Activated CD8-positive, alpha-beta T cell treated with anti-CD3 and anti-CD28 coated beads, Interleukin-2, amount 10 ng/mL, durations not matched to agents 7 days and 5 days (primary cell): ENCODE measurements at places on chromosomes 4 and X.

GRCh38 chrX:107577933-107578332, 50.4 kb upstream of the PRPS1 start:
- no peak for DNase-seq

- DNase-seq: no peak
These were observed 18.6 kb downstream of the ZCCHC4 start for GRCh38 chr4:25330905-25331808.

- no peak for DNase-seq
These were observed 17.3 kb downstream of the TSC22D3 start for GRCh38 chrX:107758231-107758766.

DNA sequence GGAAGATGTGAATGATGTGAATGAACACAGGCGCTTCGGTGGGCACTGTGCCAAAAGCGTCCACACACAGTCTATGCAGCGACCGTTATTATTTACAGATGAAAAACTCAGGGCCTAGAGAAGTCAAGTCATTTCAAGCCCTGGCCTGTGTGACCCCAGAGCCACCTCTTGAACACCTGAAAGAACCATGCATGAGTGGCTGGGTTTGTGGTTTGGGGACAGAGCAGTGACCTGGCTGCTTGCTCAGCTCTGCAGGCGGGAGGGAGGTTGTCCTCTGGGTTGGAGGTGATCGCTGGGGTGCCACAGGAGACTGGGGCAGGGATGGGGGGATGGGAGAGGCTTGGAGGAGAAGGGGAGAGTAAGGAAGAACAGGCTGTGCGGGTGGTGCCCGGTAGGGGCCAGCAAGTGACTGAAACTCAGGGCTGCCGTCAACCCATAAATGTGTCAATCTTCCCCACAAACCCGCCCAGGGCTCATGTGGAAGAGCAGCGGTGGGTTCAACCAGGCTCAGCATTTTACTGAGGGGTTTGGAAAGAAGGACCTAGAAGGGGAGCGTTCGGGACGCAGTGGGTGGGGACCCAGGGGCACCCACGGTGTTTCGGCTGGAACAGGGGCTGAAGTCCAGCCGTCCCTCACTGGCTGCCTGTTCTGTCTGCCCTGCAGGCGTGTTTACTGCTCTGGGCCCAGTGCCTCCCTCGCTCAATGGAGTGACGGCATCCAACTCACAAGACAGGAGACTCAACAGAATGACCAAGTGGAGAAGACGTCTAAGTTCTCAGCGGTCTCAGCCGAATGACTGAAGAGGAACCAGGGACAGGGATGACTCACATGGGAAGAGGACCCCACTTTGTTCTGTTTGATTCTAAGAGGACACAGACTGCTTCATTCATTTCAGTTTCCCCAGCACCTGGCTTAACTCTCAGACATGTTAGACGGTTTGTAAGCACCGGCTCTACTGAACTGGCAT, 167.8 kb downstream of the AFAP1 start:
- no peak for DNase-seq

DNA sequence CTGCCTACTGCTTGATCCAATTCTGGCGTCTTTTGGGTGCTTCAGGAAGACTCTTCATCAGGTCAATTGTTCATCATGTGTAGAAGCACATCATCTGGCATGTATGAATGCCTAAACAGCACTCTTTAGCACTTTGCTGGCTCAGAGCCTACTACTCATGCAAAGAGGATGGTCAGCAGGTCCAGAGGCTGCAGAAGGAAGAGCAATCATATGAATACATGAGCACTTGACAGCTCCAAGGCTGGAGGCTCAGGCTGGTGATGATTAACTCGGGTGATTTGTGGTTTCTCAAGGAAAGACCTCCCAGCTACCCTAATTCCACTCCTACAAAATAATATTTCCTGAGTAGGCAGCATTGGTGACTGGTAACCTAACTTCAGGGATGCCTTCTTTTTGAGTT, 103.8 kb upstream of the CXCL13 start:
- DNase-seq: no peak

GRCh38 chr4:83381173-83381572, 46.5 kb upstream of the HPSE start:
- no peak for DNase-seq

GRCh38 chrX:68487254-68487653, 11.6 kb upstream of the YIPF6 start:
- DNase-seq: no peak
